ENCODE measurements at places on chromosomes 4 and X.

GRCh38 chrX:68532831-68533533 lies 34.1 kb downstream of the YIPF6 start:
- no peak for DNase-seq

DNA sequence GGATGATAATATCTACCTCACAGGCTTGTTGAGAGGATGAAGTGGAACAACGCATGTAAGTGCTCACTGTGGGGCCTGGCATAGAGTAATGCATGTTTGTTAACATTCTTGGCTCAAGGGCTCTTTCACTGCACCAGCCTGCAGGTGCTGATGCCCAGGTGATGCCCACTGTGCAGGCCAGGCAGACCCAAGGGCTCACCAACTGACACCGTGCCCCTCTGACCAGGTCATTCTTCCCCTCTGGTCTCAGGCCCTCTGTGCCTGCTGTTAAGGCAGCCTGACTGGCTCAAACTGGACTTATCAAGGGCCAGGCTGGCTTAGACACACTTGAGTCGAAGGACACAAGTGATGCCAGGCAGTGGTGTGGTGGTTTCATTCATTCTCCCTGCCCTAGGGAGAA lies 90.5 kb downstream of the PJA1 start:
- no peak for DNase-seq

- no peak for DNase-seq
Observed at GRCh38 chr4:74624351-74625151, 169.8 kb downstream of the BTC start.

- no peak for DNase-seq
Observed at GRCh38 chr4:145248971-145249370, 68.6 kb upstream of the OTUD4 start.

DNA sequence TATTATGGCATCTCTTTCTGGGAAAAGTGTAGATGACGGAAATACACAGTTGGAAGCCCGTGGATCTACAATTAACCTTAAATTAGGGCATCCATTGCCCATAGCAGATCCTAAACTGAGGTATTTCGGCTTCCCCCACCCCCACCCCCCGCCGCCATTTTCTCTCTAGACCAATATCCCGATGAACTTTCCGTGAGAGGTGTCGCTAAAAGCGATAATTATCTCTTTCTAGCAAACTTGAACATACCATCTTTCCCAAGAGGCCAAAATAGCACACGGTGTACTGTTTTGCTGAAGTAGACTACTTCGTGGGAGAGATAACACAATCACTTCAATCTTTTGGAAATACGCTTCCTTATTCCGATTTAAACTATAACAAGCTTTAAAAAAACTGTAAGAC lies 554 bp downstream of the KLHL15 start:
- no peak for DNase-seq

DNA sequence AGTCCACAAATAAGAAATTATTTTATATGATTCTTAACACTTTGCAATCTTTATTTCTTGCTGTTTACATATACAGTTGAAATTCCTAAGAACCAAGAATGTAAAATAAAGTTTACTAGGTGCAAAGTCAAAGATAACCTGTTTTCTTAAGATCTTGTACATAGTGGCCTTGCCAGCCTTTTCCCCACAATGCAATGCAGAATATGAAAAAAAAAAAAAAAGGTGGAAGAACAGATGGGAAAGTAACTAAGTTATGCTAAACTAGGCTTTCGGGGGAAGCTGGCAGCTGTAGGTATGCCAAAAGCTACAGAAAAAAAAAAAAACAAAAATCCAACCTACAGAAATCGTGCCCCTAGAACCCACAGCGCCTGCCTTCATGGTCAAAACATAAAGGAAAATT lies 1588.4 kb downstream of the STIM2 start:
- DNase-seq: no peak

DNA sequence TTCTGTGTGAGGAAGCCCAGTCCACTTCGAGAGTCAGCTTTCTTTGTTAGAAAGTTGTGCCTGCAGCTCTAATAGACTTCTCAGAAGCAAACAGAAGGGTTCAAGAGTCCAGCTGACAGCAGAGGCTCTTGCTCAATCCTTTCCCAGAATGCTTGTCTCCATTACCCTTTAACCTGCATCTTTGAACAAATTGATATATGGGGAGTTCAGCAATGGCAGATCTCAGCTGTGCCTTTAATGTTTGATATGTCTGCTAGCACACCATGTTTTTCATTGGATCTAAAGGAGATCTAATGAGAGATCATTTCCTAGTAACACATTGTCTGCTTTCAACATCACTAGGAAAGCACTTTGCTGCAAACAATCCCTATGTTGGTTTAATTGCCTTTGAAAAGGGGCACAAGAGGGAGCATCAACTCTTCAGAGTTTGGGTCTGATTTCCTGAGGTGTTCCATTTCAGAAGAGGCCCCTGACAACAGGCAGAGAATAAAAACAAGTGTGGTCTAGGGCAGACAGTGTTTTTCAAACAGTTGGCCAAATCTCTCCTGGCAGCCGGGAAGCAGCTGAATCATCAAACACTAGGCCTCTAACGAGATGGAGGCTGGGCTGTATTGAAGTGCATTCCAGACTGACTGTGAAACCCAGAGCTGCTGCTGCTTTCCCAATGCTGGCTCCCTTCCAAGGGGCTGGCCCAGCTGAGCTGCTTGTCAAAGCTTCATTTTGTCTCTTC lies 55.5 kb downstream of the LUZP4 start:
- DNase-seq: no peak

GRCh38 chrX:69207216-69207615 lies 42.0 kb upstream of the PJA1 start:
- DNase-seq: no peak

All from T-helper 2 cell (primary cell).